Stimulated activated CD4-positive, alpha-beta T cell treated with anti-CD3 and anti-CD28 coated beads, Interleukin-1b, Interleukin-23, amount 100 ng/mL, for 4 hours (primary cell): ENCODE measurements at places on chromosomes 2 and 18.

DNA sequence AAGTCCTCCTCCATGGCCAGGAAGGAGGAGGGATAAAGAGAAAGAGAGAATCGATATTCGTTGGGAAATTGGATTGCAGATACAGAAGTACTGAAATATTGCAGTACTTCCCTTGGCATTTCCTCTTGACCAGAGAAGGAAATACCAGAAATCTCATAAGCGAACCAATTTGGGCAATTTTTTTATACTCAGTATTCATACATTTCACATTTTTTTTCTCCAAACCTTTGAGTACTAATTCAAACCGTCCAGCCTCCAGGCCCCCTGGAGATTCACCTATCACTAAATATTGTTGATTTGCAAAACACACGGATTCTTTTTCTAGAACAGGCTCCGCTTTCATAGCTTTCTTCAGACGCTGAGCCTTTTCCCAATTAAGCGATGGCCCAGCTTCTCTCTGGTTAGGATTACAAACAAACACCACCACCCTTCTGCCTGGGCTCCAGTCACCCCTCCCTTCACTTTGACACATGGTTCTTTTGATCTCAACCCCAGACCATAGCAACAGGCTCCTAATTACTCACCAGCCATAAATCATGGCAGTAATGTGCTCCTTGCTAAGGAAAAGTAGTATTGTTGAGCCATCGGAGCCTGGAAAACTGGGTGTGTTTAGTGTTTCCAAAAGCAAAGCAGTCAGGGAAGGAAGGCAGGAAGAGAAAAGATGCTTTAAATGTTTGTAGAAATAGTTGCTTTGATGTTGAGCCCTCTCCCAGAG is 138.4 kb upstream of the CCDC68 start:
- DNase-seq = no peak

- no peak for DNase-seq
These were observed 132.2 kb downstream of the FMNL2 start for GRCh38 chr2:152466980-152467676.

GRCh38 chr2:20419007-20419576 is 27.8 kb upstream of the RHOB start:
- no peak for DNase-seq

DNA sequence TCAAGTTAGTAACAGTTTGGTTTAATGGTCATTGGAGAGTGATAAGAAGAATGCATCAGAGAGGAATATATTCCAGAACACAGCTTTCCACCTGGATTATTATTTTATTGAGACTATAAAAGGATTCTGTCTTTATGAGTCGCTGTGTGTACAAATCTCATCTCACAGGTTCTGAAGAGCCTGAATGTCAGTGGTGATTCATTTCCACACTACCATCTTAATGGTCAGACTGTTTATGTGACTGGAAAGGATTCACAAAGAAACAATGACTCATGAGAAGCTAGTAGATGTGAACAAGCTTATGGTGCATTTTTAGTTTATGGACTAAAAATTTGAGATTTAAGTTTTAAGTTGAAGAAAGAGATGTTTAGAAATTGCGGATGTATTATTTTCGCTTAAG is 685.4 kb upstream of the NRXN1 start:
- no peak for DNase-seq

- DNase-seq = no peak
These were observed 9.3 kb upstream of the ARMC9 start for GRCh38 chr2:231189171-231189530.

DNA sequence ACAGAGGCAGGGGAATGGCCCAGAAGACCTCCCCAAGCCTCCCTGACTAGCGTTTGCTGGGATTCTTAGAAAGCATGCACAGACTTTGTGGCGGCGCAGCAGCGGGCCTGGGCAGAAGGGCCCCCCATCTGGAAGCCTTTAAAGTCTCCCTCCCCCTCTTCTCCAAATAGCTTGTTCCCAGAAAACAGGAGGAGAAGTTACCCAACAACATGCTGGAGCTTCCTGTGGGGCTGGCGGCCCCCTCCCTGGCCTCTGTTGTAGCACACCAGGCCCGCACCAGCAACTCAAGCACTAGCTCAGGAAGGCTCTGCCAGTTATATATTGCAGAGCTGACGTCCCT is 334.8 kb downstream of the DYSF start:
- DNase-seq = no peak

DNA sequence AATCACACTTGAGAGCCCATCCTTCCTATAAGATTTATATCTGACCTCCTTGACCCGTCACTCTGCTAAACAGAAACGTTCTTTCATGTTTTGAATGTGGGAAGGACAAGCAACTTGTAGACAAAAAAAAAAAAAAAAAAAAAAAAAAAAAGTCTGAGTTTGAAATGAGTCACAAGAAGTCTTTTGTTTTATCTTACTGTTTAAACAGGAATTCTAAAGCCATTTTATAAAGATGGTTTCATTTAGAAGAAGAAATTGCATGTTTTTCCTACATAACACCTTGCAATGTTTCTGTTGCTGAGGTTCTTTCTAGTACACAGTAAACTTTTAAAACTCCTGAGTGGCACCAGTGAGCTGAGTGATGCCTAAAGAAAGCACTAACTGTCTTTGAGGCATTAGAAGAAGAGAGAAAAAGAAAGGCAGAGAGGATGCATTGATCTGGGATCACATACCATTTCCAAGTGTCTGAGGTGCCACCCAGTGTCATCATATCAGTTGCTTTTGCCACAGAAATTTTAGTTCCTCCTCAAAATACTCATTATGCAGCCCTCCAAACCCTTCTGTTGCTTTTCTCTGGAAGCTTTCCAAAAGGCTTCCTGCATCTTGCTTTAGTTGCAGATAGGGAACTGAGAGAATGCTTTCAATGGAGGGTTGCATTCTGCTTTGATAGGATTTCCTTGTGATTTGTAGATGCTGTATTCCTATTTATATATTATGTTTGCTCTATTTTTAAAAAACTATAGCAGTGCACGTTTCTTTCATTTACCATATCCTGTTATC is 69.1 kb downstream of the ACVR2A start:
- no peak for DNase-seq

DNA sequence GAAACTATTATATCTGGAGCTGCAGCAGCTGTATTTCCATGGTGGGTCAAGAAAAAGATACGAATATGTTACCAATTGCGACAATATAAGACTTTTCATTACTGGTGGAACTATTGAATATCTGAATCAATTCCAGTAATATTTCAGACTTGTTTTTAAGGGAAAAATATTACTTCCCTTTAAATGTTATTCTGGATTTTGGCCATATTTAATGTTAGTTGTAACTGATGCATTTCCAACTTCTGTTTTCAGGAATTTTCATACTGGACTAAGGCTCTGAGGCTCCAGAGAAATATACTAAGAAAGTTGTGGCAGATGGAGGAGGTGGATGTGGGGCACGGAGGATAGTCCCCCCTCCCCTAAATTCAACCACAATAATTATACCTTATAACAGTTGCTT is 555.2 kb upstream of the SETBP1 start:
- DNase-seq = no peak

- no peak for DNase-seq
These were observed 116.4 kb downstream of the PLB1 start for GRCh38 chr2:28612131-28612812.

DNA sequence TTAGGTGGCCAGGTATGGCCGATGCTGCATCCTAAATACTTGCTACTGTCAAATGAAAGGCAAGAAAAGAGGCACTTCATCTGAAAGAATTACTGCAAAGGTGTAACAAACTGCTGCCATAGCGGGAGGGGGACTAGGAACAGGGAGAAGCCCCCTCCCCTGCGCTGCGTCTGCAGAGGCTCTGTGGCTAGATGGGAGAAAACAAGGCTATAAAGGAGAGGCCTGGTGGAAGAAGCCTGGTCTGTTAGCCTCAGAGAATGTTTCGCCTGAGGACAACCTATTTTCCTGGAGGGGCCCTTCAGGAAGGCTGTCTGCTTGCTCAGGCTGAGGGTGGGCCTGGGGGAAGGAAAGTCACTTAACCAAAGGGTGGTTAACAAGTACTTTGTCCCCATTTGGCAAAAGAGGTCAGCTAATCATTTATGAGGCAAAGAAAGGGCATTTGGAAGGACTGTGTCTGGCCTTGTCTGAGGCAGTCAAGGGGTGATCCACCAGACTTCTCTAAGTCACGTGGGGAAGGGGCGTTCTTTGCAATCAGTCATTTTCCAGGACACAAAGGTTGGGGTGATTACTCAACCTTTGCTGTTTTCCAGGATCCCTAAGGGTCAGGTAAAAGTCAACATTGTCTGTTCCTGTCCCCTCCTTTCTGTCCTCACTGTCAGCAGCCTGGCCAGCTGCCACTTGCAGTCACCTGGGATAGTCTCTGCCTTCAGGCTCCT is 103.0 kb upstream of the TMEM200C start:
- no peak for DNase-seq

- no peak for DNase-seq
These were observed 14.5 kb downstream of the SLC40A1 start for GRCh38 chr2:189566046-189566445.

GRCh38 chr2:187939180-187939579 is 352.5 kb upstream of the GULP1 start:
- no peak for DNase-seq

GRCh38 chr2:94874277-94874997 is 3.2 kb downstream of the TEKT4 start:
- DNase-seq = peak; percentile 30

GRCh38 chr18:63367053-63367953 is at the start of gene KDSR:
KDSR (minus strand) TSS chr18:63367206; CDS start chr18:63367118, 88 bp downstream.
- DNase-seq = peak; percentile 68

DNA sequence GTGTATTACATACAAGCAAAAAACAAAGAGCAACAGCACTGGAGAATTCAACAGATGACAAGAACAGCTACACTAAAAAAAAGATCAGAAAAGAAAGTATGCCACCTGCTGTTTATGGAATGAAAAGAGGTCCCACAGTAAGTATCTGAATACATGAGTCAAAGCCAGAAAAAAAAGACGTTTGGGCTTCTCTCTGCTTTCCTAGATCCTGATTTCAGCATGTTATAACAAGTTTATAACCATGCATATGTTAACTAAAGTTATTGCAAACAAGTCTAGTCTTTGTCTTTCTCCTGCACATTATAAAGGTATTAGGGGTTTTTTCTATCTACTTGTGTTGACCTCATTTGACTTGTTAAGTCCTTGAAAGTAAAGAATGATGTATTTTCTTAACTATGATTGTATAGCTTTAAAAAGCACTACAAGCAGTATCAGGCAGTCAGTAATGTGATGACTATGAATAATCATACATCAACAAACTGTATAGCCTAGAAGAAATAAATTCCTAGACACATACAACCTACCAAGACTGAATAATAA is 108.5 kb upstream of the COL5A2 start:
- DNase-seq = no peak

DNA sequence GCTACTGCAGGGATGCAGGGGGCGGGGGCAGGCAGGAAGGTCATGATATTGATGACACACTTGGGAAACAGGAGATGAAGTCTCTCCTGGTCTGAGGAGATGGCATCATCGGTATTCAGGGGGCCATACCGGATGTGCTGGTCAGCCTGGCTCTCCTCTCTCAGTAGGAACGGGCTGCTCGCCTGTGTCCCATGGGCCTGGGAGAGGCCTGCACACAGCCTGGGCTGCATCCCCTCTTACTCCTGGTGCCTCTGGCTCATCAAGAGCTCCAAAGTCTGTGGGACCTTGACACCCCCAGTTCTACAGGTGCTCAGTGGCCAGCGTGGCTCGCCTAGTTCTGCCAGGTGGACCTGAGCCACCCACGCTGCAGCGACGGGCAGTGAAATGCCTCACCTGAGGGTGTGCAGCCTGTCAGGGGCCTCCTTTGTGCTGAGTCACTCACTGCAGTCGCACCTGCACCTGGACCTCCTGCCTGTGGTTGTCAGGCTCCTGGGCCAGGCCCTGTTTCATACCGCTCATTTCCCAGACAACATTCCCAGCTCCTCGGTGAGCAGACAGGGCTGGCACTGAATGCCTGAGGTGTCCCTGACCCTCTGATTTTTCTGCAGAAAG is 18.6 kb upstream of the CNDP1 start:
- DNase-seq = no peak

- peak; percentile 72 for DNase-seq
These were observed 15.2 kb downstream of the FBXO41 start for GRCh38 chr2:73268830-73269685.

DNA sequence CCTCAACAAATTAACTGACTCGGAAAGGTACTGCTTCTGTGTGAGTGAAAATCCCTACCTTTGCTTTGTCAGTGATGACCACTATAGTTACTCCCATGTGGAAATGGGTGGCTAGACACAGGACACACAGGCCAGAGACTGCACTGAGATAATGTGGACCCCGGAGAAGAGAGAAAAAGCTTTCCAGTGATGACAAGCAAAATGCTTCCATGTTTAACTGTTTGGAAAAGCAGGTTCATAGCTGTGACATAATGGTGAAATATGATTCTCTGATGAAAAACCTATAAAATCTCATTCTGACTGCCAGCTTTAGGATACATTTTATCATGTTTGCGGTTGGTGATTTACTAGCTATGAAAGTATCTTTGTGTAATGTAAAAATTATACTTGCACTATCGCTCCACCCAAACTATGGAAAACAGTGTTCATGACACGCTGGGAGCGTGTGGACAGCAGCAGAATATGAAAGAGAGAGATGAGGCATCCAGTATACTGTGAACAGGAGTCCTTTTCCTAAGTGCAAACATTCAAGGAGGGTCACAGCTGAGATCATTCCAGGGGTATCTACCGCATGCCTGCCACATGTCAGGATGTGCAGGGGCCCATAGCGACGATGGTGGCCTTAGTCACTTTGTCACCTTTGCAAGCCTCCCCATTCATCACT is 782.7 kb upstream of the SOX11 start:
- no peak for DNase-seq

GRCh38 chr2:203704430-203704829 is 2.0 kb upstream of the CD28 start:
- no peak for DNase-seq

GRCh38 chr2:85707304-85707703 is 13.1 kb downstream of the GNLY start:
- DNase-seq = peak; percentile 63

DNA sequence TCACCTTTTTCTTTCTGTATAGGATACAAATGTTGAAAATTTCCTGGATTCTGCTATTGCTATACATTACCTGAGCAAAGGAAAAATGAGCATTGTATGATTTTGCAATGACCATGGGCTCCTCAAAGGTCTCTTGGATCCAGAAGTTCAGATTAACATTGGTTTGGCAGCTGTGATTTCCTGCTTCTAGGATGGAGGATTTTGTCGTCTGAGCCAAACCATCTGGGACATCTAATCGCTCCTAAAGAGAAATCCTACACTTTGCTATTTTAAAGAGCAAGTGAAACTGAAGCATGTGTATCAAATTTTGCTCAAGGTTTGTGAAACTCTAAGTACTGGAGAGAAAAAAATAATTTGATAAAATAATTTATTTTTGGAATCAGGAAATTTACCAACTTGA is 115.1 kb upstream of the ST6GAL2 start:
- no peak for DNase-seq

DNA sequence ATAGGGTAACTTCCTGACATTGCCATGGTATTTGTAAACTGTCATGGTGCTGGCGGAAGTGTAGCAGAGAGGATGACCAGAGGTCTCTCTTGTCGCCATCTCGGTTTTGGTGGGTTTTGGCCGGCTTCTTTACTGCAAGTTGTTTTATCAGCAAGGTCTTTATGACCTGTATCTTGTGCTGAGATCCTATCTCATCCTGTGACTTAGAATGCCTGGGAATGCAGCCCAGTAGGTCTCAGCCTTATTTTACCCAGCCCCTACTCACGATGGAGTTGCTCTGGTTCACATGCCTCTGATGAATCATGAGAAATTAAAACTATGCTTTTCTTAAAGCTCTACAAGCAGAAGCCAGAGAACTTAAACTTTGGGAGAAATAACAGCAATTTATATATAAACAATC is 12.7 kb upstream of the NFU1 start:
- DNase-seq = no peak
